Myocyte (in vitro differentiated cells): ENCODE measurements at places on chromosomes 3 and 15.

DNA sequence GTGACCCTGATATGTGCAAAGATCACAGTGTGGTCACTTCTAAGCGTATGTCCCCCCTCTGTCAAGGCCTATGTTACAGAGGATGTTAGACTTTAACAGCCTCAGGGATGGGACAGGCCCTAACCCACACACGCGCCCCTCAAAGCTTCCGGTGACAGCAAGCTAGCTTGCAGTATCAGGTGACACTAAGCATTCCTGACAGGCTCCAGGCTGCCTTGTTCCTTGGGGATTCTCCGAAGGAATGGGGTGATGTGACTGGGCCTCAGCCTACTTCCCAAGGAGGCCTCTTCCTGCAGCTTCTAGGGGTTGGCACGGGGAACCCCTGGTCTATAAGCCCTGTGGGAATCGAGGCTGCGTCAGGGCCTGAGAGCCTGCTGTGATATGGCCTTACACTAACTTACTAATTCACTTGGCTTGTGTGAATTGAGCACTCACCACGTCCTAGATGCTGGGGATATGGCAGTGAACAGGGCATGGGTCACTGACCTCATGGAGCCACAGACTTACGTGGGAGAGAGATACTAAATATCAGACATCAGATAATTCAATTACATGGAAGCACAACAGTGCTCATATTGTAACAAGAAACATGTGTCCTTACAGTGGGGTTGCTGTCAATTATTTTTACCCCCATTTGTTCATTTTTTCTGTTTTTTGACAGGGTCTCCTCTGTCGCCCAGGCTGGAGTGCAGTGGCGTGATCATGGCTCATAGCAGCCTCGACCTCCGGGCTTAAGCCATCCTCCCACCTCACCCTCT lies 11.4 kb upstream of the SPTBN5 start:
- DNase-seq = no peak

- DNase-seq = peak; percentile 9
These were observed 353.0 kb downstream of the ROBO1 start for GRCh38 chr3:79414806-79415205.

- no peak for DNase-seq
These were observed at the start of gene CPLX3 for GRCh38 chr15:74826364-74826819. Gene CPLX3, plus strand, starts transcription at chr15:74826627. Its CDS starts 77 bp downstream, at chr15:74826704.

DNA sequence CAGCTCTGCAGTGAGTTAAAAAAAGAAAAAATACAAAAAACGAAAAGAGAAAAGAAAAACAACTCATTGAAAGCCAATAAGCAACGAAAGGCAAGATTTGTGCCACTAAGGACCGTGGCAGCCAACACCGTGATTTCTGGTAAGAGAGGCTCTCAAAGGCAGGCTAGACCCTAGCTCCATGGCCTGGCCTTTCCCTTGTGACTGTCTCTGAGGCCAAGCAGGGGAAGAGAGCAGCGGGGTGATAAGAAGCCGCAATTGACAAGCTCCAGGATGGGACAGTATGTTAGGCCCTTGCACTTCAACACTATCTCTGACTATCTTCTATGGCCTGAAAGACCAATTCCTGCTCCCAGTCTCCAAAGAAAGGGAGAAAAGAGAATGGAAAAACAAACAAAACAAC lies 12.4 kb downstream of the APOD start:
- no peak for DNase-seq

GRCh38 chr15:58269455-58270414 lies 131.6 kb downstream of the AQP9 start:
- peak; percentile 83 for DNase-seq

DNA sequence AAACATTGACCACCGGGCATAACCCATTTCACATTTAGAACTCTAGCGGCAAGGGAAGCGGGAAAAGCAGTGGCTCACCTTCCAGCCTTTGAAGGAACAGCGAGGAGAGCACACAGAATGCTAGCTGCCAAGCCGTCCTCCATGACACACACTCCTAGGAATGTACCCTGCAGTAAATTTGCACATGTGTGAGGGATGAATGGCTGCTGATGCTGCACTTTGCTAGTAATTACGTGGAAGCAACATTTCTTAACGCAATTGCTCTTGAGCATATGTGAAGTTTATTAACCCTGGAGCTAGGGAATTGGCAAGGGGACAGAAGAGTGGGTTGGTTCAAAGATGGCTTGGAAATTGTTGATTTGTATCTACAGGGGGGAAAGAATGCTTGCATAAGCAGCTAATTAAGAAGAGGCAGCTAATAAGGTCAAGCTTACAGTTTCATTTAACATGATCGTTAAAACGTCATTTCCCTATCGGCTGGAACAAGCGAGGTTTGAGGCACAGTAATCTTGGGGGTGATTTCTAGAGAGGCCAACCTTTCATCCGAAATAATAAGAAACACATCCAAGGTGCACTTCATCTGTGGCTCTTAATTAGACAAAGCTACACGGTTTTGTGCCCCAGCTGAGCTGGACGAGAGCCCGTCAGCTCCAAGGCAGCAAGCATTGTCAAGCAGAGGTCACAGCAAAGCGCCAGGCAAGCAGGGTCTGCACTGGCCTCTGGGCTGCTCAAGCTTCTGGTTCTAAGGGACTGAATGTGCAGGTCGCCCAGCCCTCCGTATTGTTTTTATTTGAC lies 123.4 kb downstream of the CHSY1 start:
- peak; percentile 61 for DNase-seq

- DNase-seq = no peak
These were observed 3.8 kb upstream of the ZNF620 start for GRCh38 chr3:40502034-40502433.

GRCh38 chr3:150174179-150174578 lies 203.5 kb upstream of the PFN2 start:
- no peak for DNase-seq

DNA sequence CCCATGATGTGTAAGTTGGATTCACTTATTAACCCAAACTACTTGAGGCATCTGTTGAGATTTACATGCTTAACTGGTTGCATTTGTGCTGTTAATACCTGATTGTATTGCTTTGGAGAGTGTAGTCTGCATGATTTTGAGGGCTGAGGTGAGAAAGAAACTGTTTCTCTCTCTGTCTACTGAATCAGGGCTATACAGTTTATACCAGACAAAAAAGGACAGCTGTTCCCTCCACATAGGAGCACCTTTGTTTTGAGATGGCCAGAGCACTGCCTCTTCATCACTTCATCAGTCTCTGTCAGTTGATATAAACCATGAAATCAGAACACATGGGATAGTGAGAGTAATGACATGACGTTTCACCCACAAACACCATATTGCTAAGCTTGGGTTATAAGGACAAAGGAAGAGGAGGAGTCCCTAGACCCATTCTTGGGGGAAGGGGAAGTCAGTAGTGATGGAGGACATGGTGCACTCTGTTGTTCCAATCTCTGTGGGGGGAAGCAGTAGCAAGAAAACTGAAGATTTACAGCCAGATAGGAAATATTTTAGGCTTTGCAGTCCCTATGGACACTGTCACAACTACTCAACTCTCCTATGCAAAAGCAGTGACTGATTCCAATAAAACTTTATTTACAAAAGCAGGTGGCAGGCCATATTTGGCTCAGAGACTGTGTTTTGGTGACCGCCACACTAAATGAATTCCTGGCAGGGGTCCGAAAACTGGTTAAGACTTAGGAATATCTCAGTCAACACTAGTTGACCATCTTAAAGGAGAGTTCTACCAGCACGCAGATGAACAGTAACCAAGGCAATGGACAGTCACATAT lies 123.9 kb upstream of the NR2E3 start:
- DNase-seq = no peak

- no peak for DNase-seq
These were observed 80.1 kb downstream of the FEZF2 start for GRCh38 chr3:62293051-62293780.

DNA sequence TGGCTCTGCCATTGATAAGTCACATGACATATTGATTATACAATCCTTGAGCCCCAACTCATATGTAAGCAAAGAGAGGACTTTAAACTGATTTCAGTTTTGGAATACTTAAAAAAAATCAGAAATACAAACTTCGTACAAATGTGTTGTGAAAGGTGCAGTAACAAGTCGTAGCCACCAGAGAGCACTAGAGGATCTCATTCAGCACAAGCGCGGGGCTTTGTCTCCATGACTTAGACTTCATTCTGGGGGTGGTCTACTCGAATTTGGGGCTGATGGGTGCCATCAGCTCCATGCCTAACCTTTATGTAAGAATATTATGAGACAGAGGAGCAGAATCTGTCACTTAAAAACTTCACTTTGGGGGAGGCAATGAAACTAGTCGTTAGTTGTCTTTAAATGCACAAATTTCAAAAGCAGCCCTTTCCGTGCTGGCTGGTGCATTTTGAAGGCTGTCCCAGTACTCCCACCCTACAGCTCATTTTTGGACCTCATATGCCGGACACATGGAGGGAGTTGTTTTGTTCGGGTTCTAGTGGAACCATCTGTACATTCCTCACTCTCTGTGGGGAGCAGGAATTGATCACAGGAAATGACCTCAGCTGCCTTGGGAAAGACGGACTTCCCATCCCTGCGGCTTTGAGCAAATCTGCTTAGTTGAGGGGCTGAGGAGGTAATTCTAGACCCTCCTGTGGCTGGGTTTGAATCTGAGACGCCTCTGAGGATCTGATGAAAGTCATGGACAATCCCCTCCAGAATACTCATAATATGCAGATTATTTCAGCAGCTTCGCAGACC lies 27.5 kb upstream of the MASP1 start:
- peak; percentile 61 for DNase-seq

GRCh38 chr3:135499426-135499825 lies 466.1 kb upstream of the PPP2R3A start:
- DNase-seq = no peak

DNA sequence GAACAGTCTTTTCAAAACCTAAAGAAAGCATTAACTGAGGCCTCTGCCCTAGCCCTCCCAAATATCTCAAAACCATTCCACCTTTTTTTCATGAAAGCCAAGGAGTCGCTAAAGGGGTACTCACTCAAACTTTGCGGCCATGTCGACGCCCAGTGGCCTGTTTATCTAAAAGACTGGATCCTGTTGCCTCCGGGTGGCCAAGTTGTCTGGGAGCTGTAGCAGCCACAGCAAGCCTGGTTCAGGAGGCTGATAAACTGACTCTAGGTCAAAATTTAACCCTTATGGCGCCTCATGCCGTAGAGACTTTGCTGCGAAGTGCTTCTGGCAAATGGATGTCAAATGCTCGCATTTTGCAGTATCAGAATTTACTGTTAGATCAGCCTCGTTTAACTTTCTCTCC lies 39.5 kb downstream of the ZBTB11 start:
- no peak for DNase-seq

DNA sequence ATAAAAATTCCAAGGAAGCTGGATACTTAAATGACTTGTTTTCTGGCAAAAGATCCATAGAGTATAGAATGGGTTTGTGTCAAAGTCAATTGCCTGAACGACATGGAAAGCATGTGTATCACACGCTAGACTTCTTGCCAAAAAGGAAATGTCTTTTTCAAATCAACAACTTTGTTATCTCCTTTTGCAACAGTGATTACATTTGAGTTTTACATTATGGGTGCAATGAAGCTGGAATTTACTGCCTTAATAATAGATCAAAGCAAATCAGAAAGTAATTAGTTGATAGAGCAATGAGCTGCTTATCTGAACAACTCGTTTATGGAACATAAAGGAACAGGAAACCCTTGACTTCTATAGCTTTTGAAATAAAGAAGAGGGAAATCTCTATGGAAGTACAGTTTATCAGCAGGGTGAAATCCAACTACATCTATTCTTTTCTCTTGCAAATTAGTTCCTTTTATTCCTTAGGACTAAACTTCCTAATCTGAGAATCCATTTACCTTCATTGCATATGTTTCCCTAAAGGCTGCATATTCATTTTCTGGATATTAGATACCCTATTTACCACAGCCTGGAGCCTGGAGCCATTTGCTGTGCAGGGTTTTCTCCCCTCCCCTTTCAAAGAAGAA lies 415.1 kb upstream of the NECTIN3 start:
- DNase-seq = no peak

DNA sequence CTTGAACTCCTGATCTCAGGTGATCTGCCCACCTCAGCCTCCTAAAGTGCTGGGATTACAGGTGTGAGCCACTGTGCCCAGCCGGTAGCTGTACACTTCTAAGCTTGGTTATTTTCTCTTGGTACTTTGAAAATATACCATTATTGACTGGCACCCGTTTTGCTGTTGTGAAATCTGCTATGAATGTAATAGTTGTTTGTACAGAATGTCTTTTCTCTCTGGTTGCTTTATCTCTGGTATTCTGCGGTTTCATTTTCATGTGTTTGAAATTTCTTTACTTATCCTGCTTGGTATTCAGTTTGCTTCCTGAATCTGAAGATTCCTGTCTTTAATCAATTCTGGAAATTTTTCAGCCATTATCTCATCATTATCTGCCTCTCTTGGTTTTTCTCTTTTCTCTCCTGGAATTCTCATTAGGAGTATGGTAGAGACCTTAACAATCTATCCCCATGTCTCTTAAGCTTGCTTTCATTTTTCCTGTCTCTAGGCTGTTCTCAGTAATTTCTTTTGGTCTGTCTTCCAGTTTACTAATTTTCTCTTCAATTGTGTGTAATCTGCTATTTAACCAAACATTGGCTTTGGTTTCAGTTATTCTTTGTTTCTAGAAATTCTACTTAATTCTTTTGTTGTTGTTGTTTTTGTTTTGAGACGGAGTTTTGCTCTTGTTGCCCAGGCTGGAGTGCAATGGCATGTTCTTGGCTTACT lies 2.8 kb upstream of the PAK2 start:
- DNase-seq = no peak

- peak; percentile 60 for DNase-seq
These were observed 2.2 kb upstream of the CCR5 start for GRCh38 chr3:46368569-46368968.

GRCh38 chr15:29428925-29429573 lies 159.4 kb upstream of the NSMCE3 start:
- no peak for DNase-seq

DNA sequence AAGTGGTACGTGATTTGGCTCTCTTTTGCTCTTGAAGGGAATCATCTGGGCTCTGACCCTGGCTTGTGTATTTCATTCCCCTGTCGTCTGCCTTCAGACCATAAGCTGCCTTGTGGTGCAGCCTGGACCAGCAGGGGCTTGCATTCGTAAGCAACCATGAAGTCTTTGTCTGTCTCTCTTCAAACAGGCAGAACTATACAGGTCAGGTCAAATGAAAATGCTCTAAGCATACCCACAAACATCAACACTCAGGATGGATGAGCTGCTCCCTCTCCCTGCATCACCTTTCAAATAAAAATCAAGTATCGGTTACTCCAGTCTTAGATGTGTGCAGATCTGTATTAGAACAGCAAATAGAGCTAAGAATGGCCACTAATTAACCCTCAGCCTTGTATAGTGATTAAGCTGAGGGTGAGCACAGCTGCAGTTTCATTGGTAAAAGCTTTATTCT lies 268.6 kb upstream of the UBE2E1 start:
- no peak for DNase-seq

- no peak for DNase-seq
These were observed 88.5 kb downstream of the XXYLT1 start for GRCh38 chr3:195182470-195182795.

- DNase-seq = no peak
These were observed 225.6 kb downstream of the PDZRN3 start for GRCh38 chr3:73399106-73399505.
